Right ventricle myocardium inferior (tissue), 1 donor: ENCODE measurements at places on chromosomes 1 and 21.

GRCh38 chr21:37139154-37139553, 66.1 kb downstream of the TTC3 start:
- no peak for DNase-seq

DNA sequence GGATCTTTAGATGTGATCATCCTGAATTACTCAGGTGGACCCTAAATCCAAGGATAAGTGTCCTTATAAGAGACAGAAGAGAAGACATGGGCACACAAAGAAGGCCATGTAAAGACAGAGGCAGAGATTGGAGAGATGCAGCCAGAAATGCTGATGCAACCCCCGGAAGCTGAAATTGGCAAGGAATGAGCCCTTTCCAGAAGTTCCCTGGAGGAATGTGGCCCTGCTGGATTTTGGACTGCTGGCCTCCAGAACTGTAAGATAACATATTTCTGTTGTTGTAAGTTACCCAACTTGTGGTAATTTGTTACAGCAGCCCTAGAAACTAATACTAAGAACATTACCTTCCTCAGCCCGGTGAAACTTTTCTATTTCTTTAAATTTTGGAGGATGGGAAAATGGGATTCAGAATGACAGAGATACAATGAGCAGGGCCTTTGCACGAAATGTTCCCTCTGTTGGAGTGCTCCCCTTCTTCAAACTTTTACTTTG, 11.2 kb upstream of the PLPP3 start:
- no peak for DNase-seq

- no peak for DNase-seq
Measured at GRCh38 chr1:90007979-90008404, 13.1 kb downstream of the ZNF326 start.

DNA sequence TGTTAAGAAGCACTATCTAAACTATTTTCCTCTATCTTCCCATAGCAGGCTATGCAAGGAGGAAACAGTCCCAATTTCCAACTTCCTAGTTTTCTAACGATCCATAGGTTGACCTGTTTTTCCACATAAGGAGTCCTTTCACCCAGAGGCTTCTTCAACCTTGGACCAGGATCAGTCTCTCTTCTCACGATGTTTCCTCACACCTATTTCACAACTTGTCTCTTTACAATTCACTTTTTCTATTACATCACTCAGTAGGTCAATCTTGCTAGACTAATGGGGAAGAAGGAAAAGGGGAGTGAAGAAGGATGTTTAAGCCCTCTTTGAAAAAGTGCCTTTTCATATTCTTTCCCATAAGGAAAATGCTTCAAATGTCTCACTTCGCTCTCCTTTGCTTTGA, 15.9 kb downstream of the PALMD start:
- DNase-seq = no peak

DNA sequence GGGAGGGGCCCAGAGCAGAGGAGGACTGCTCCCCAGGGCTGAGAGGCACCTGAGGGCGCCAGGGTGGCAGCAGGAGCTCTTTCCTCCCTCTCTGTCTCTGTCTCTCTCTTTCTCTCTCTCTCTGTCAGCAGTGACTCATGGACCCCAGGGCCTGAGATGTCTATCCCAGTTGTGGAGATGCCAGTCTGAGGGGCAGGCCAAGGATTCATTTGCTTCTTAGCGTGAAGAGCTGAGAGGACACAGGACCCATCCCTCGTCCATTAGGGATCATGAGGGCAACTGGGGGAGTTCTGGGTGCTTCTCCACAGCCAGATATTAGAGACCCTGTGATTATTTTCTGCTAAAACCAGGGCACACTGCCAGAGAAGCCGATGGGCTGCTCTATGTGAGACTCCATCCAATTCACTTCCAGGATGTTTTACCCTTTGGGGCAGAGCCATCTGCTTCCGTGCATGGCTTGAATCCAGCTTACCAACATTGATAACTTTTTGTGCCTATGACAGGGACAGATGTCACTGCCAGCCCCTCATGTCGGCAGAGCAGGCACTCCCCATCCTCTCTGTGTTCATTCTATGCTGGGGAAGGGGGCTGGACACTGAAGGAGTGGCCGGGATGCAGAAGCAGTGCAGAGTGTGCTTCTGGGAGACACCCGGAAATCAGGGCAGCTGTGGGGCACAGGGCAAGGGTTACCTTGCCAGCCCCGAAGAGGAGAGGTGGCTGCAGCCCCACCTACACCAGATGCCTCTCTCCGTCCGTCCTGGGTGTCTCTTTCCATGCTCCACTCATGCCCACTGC, 4.1 kb upstream of the PCBP3 start:
- DNase-seq = no peak

DNA sequence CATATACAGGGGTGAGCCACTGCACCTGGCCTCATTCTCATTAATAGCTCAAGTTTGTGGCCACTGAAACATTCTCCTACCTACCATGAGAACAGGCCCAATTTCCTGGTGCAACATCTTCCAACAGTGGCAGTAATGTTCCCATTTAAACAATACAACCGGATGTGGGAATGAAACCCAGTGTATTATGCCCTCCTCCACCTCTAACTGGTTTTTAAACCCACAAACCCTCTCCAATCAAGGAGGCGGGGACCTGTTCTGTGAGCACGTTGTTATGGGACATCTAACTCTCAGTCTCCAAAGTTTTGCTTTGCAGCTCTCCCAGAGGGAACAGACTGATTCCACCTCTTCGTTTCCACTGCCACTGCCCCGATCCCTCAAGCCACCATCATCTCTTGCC, 2.6 kb downstream of the CTNNBIP1 start:
- DNase-seq = no peak

DNA sequence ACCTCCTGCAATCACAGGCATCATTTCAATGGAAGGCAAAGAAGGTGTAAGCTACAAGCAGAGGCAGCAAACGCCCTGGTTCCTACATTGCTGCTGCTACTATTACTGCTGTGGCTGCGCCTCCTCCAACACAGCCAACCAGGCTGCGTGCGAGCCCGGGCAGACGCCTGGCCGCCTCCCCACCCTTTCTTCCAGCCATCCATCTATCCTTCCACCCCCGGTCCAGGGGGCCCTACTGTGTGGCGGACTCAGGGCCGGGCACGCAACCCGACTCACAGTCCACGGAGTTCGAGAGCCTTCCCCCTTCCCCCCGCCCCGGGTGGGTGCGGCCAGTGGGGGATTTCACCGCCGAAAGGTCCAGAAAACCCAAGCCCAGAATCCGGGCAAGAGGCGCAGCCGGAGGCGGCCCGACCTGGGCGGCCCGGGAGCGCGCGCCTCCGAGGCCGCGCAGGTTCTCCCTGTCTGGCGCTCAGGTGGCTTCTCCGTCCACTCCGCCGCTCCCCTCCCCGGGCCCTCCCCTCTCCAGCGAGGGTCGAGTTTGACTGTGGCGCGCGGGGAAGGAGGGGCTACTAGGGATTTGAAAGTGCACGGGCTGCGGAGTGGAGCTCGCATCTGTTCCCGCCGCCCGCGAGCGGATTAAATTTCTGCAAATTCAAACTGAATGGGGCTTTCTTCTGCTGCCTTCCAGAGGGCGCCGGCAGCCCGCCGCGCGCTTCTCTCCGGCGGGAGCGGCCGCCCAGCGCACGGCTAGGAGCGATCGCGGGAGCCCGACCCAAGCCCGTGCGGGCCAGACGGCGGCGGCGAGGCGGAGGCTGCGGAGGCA, at the start of gene HUNK:
Gene HUNK (plus strand): TSS at position 569 of the 823 bp plus-strand sequence. CDS start 655 bp downstream, outside the sequence.
- DNase-seq = no peak

GRCh38 chr1:40438391-40439015, 11.8 kb upstream of the ZFP69B start:
- DNase-seq = no peak

GRCh38 chr1:171940368-171940767, 99.1 kb downstream of the DNM3 start:
- DNase-seq = no peak

GRCh38 chr1:234897390-234897749, 231.3 kb downstream of the TOMM20 start:
- no peak for DNase-seq
